HFFc6 (cell line): ENCODE measurements at places on chromosomes 12 and 14. TPM values are rescaled to one million over a fixed set of nuclear protein-coding genes. Genes with fewer than 3 reads are reported as not detected.
A peak's percentile ranks its signal among the peaks of the same experiment; 100 is the strongest.

DNA sequence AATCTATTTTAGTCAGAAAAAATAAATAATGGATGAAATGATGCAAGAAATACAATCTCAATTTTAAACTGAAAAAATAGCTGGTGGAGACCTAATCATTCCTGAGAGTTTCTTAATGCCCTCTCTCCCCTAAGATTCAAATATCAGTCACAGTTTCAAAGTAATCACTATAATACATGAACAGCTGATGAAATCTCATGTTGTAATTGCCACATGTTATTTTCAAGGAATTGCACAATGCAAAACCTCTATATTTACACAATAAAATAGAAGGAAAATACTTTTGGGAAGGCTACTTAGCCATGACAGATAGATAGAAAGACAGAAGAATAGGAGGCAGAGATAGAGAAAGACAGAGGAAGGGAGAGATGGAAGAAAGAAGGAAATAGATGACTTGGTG lies 18.2 kb downstream of the IFNG-AS1 start:
- H3K36me3 ChIP-seq, result peaks cover 10% of the 10 kb centered on the region
- H3K4me3 ChIP-seq, result no peak overlapping the region
- peaks cover 24% of the 10 kb centered on the region for H3K4me1 ChIP-seq
- peaks cover 4% of the 10 kb centered on the region for H3K27me3 ChIP-seq
- H3K27ac ChIP-seq, result no peak overlapping the region

- no peak for DNase-seq
- H3K4me3 ChIP-seq, result no peak overlapping the region
- no peak overlapping the region for H3K27ac ChIP-seq
Observed at GRCh38 chr14:77470224-77470870, 12.5 kb downstream of the AHSA1 start.

DNA sequence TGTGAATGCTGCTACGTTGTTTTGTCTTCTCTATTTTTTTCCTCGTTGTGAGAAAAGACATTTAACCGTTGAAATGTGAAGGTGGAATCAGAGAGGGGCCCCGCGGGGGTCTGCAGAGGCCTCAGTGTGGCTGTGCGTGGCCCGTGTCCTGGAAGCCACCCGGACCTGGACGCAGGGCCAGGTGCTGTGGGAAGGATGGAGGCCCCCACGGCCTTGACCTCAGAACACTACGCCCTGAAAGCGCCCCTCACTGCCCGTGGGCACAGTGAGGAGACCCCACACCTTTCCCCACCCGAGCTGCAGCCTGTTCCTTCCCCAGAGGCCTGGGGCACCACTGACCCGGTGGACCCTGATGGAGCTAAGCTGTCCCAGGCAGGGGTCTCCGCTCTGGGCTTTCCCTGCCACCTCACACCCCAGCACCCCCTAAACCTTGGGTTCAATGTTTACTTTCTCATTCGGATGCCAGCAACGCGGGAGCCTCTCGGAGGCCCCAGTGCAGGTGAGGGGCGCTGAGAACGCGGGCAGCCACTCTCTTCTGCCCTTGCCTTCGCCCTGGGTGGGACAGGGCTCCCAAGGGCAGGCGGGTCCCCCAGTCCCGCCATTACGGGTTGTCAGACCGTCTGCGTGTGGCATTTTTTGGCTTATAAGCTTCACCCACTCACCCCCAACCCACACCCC lies 26.9 kb downstream of the SETD1B start:
- H3K4me1 ChIP-seq, result no peaks in the 10 kb centered on the region
- peaks cover 9% of the 10 kb centered on the region for H3K27me3 ChIP-seq

DNA sequence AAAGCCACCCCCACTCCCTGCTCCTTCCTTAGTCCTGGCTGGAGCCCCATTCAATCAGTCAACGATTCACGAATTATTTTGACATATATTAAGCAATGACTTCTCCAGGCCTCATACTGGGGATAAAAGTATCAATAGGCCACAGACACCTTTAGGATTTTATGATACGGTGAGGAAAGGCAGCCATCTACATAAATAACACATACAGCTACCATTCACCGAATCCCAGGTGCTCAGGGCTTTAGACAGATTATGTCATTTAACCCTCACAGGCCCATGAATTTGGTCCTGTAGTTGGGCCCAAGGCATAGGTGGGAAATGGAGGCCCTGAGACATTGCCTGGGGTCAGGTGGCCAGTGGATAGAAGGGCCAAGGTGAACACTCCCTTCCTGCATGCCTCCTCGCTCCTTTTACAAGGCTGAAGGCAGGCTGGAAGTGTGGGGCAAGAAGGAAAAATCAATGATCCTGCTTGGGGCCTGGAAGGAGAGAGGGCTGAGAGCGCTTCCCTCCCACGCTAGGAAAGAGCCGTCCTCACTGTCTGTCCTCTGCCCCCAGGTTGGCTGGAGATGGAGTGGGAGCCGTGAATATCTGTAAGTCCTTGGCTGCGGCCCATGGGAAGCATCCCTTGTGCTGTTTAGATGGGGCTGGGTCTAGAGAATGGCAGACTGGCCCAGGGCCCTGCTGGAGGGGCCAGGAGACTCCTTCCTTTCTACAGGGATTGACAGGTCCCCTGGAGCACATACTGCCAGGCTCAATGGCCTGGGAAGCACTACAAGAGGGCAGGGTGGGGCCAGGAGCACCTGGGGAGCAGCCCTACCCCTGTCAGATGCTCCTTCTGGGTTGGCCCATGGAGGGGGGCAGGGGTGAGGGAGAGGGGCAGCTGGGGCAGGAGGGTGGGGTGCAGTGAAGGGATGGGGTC lies 14.8 kb downstream of the KRT7 start:
- peaks cover 63% of the 10 kb centered on the region for H3K4me1 ChIP-seq
- H3K4me3 ChIP-seq, result no peak overlapping the region; the same call in 1 of the 2 replicates
- peaks cover 6% of the 10 kb centered on the region for H3K27me3 ChIP-seq
- no peak for DNase-seq
- H3K36me3 ChIP-seq, result no peaks in the 10 kb centered on the region; the same call in 1 of the 2 replicates
- peak overlapping the region; percentile 52; the same call in 1 of the 2 replicates for H3K27ac ChIP-seq

DNA sequence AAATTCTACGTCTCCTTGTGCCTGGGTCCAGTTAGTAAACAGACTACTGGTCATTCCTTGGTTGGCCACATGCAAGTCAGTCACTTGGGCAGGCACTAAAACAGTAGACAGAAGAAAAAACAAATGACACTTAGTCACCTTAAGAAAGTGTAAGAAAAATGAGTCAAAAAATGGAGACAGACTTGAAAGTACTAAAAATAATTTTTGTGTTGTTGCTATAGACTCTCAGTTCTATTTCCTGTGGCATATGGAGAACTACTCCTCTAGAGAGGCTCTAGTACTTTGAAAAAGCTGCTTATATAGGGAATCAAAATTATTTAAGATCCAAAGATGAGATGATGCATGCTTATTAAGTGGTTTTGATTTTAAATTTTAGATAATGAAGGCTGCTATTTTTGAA lies 56.0 kb downstream of the PTPRB start:
- no peaks in the 10 kb centered on the region for H3K27me3 ChIP-seq
- no peak overlapping the region for H3K27ac ChIP-seq
- H3K36me3 ChIP-seq, result peaks cover 11% of the 10 kb centered on the region
- peaks cover 17% of the 10 kb centered on the region for H3K4me1 ChIP-seq
- DNase-seq, result no peak

- no peak overlapping the region for H3K4me3 ChIP-seq
- no peak overlapping the region for H3K27ac ChIP-seq
- peaks cover 5% of the 10 kb centered on the region; the same call in 1 of the 2 replicates for H3K36me3 ChIP-seq
Observed at GRCh38 chr14:53278602-53279506, 125.7 kb upstream of the DDHD1 start.

GRCh38 chr12:9615420-9616136 lies 7.9 kb upstream of the KLRB1 start:
- H3K27me3 ChIP-seq, result peaks cover 4% of the 10 kb centered on the region; the same call in 1 of the 2 replicates
- no peak for DNase-seq
- no peak overlapping the region for H3K4me3 ChIP-seq
- no peak overlapping the region for H3K27ac ChIP-seq
- no peaks in the 10 kb centered on the region for H3K4me1 ChIP-seq

The MIPOL1 gene
- total RNA-seq, result 4.4 to 7.7 TPM (median 5.5 TPM) in 3 replicates

The IFNG-AS1 gene
- not detected in 3 replicates for total RNA-seq

The DAO gene
- not detected in 3 replicates for total RNA-seq

The RGS6 gene
- total RNA-seq, result not detected in 3 replicates

The INSM2 gene
- total RNA-seq, result not detected in 3 replicates

The ACOT6 gene
- not detected in 3 replicates for total RNA-seq

The PRPH gene
- total RNA-seq, result not detected in 3 replicates

The ITGB7 gene
- total RNA-seq, result 0.51 to 1.5 TPM (median 0.90 TPM) in 3 replicates
